NCI-H1105 (cell line): ENCODE measurements at places on chromosomes 7 and 10.

DNA sequence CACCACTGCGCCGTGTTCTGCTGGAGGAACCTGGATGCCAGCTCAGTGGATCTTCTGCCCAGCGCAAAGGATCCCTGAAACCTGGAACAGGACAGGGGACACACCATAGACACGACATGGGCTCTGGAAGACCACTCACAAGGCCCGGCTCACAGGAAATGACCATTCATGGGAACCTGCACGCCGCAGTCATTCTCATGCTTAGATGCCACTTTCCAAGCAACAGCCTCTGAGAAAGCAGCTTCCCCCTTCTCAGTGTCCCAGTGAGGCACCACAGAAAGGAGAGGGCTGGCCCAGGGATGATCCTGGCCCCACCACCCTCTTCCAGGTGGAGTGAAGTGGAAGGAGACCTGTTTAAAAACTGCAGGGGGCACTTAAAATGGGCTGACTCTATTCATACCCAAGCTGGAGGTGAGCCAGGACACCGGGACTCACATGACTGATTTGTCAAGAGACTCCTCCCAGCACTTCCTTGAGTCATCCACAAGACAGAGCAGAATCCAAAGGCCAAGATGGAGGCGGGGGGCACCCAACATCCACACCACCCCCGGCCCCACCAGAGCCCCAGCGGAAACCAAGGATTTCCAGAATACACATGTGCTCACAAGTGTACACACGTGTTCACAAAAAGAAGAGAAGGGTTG is 11.2 kb downstream of the CTBP2 start:
- peak; percentile 35 for DNase-seq

- DNase-seq = no peak
Observed at GRCh38 chr7:1848013-1848640, 178.1 kb downstream of the ELFN1 start.

- DNase-seq = peak; percentile 32
Observed at GRCh38 chr10:97497572-97498075, 598 bp downstream of the MMS19 start.

- DNase-seq = peak; percentile 94
Observed at GRCh38 chr7:81232084-81232799, 313.4 kb upstream of the SEMA3C start.

GRCh38 chr7:14841869-14842268 is 60.7 kb downstream of the DGKB start:
- DNase-seq = no peak

DNA sequence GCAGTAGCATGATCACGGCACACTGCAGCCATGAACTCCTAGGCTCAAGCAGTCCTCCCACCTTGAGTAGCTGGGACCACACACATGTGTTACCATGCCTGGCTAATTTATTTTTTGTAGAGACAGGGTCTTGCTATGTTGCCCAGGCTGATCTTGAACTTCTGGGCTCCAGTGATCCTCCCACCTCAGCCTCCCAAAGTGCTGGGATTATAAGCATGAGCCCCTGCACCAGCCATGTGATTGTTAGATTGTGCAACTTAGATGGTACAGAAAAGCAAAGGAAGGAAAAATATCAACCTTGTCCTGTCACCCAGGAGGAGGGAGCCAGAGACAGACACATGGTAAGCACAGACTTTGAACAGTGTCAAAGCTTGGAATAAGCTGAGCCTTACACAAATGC is 73.5 kb downstream of the CCNY start:
- no peak for DNase-seq

DNA sequence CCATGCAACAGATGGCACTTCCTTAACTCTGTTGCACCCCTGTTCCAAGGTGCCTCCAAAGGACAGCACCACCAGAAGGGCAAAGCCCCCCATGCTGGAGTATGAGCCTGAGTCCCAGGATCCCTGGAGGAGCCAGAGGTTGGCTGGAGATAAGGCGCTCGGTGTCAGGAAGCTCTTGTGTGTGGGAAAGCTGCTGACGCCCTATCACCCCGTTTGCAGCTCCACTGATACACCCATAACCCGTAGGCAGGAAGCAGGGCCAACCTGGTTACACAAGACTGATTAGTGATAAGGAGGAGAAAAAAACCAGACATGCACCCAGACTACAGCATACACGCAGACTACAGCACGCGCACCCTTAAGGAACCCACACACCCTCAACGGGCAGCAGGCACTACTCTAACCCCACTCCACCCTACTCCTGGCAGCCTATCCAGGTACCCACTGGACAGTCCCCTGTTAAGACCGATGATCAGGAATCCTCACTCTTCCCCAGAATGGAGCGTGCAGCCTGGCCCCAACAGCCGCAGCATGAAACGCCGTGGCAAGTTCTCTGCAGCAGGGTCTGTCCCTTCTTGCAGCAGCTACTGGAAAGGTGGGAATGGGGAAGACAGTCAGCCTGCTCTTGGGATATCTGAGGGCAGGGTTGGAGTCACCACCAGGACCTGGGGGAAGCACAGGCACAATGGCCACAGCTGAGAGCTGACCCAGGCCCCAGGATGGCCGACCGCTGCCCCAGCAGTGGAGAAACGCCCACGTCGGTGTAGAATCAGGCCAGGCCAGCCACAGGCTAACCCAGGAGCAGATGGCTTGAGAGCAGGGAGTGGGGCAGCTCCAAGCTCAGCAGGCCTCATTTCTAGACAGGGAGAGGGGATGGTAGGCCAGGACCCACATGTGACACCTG is 38.3 kb upstream of the TUBB8 start:
- no peak for DNase-seq

DNA sequence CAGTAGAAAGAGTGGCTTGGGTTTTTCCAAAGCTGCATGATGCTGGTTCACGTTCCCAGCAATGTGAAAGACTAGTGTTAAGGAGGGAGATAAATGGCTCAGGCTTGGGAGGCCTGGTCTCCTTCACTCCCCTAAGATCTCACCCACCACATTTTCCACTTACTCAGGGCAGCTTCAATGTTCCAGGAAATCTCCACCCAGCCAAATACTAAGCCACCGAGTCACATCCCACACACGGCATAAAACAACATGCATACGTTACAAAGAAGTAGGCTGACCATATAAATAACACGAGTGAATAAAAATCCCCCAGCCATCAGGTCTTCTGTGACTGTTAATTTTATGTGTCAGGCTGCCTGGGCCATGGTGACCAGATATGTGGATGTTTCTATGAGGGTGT is 303.5 kb downstream of the SFMBT2 start:
- DNase-seq = no peak

DNA sequence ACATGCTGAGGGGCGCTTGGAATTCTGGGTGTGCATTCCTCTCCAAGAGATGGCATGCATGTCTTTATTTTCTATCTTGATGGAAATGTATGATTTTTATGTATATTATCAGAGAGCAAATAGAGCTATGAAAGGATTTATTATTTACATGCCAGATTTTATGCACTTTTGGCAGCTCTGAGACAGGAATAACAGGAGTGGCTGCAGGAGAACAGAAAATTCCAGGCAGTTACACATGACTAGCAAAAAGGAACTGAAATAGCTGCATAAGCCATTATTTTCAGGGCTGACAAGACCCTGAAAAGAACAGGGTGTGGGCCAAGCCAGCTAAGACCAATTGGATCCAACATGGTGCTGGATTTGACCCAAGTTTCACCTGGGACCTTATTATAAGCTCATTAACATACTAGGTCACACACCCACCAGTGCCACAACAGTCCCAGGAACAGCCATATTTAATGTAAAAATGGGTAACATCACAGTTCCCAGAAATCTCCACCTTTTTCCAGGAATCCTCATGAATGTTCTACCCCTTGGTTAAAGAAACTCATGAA is 43.2 kb upstream of the ACSL5 start:
- no peak for DNase-seq

GRCh38 chr7:155594163-155594732 is 47.9 kb upstream of the CNPY1 start:
- no peak for DNase-seq

- no peak for DNase-seq
Observed at GRCh38 chr10:73232887-73233286, 14.2 kb downstream of the DNAJC9 start.

GRCh38 chr7:158073845-158074840 is 513.5 kb downstream of the PTPRN2 start:
- peak; percentile 42 for DNase-seq

DNA sequence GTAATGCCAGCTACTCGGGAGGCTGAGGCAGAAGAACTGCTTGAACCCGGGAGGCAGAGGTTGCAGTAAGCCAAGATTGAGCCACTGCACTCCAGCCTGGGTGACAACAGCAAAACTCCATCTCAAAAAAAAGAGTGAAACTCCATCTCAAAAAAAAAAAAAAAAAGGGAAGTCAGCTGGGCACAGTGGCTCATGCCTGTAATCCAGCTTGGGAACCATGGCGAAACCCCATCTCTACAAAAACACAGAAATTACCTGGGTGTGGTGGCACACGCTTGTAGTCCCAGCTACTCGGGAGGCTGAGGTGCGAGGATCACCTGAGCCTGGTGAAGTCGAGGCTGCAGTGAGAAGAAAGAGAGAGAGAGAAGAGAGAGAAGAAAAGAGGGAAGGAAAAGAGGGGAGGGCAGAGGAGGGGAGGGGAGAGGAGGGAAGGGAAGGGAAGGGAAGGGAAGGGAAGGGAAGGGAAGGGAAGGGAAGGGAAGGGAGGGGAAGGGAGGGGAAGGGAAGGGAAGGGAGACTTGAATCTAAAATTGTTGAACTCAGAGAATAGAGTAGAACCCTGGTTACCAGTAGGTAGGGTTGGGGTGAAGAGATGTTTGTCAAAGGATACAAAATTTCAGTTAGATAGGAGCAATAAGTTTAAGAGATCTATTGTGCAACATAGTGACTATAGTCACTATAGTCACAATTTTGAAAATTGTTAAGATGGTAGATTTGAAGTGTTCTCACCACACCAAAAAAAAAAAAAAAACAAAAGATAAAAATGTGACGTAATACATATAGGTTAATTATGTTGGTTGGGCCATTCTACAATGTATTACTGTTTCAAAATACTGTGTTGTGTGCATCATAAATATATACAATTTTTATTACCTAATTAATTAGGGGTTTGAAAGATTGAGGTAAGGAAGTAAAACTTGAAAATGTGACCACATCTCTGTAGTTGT is 2.5 kb downstream of the SLC16A9 start:
- DNase-seq = no peak

- no peak for DNase-seq
Observed at GRCh38 chr7:139597028-139597427, 73.5 kb downstream of the CLEC2L start.

DNA sequence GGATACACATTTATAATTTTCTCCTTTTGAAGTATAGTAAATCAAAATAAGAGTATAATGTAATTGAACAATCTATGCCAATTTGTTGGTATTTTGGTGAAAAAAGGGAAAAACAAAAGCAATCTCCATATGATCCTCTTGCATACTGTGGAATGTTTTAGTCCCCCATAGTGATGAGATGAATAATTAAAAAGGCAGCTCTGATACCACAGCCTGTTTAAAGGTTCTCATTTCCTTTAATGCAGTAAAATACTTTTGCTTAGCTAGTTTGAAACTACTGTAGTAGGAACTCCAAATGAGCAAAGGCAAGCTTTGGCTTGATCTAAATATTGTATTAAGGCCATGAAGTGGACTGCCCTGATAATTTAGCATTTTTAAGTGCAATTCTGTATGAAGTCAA is 77.6 kb downstream of the VTI1A start:
- DNase-seq = no peak

GRCh38 chr10:13673156-13673555 is 86.4 kb downstream of the PRPF18 start:
- no peak for DNase-seq

DNA sequence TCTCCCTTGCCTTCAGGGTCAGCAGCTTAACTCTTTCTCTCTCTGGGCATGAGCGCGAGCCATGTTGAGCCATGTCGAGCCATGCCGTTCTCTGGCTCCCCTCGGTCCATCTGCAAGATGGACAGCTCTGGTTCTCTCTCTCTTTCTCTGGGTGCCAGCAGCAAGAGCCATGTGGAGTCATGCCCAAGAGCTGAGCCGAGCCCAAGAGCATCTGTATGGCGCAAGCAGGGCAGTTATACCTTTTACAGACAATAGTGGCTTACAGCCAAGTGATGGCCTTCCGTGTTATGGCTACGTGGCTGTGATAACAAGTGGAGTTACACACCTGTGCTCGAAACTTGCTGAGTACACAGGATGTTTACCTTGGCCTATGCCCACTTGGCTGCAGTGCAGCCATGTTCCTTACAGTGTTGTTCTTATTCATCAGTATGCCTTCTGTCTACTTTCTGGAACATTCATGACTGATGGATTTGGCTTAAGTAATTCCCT is 327.7 kb downstream of the GLRX3 start:
- no peak for DNase-seq

GRCh38 chr10:97428572-97428981 is 2.6 kb downstream of the PGAM1 start:
- no peak for DNase-seq

DNA sequence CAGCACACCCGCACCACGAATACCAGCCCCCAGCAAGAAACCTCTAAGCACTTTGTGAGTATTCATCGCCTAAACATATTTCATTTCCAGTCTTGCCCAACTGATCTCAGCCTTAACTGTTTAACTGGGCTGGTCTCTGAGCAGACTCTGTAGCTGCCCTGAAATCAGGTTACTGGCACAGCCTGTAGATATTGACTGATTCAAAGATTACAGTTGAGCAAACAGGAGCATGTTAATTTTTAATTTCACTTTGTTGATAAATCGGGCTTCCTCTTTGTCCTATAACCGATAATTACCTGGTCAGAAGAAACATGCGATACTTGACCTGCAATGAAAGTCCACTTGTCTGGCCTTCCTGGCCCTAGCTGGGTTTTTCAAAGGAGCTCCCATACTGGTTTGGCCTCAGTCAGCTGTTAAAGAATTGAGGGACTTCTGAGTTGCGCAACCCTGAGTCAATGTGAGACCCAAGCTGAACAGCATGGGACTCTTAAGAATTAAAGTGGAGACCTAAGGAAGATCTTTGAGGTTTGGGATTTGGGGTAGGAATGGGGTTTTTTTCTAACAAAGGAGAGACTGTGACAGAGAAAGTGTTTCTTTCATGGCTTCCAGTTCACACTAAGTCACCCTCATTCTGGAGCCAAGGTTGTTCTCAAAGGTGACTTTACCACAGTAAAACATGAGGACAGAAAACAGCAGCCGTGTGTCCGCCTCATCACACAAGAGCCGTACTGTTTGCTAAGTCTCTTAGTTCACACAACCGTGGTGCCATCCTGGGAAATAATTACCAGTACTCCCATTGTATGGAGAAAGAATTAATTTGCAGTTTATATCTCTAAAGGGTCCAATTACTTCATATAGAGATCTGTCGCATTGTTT is 75.9 kb downstream of the PPP1R3C start:
- DNase-seq = no peak

GRCh38 chr10:26755443-26755903 is 58.0 kb downstream of the PDSS1 start:
- no peak for DNase-seq
